HAP-1 (cell line): ENCODE measurements at places on chromosomes 11 and 22.

- DNase-seq, result no peak
Measured at GRCh38 chr22:44438481-44439131, 59.4 kb downstream of the RTL6 start.

GRCh38 chr22:44646668-44647067 is 55.3 kb upstream of the PRR5 start:
- DNase-seq, result no peak

DNA sequence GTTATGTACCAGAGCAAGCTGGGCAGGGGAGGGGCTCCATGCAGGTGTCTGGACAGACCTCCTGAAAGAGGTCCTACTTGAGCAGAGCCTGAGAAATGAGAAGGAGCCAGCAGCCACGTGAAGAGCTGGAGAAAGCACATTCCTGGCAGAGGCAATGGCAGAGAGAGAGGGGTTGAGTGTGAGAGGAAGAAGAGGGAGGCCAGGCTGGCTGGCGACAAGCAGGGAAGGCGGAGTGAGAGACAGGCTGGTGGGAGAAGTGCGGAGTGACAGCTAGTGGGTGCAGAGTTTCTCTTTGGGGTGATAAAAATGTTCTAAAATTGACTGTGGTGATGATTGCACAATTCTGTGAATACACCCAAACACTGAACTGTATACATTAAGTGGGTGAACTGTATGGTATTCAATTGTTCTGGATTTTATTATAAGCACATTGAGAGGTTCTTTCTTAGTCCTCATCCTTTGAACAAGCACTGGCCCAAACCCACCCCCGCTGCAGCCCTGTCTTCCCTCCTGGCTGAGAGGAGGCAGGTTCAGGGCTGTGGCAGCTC is 29.4 kb downstream of the RPL27A start:
- no peak for DNase-seq

GRCh38 chr11:27239305-27239942 is 123.6 kb downstream of the CCDC34 start:
- no peak for DNase-seq

DNA sequence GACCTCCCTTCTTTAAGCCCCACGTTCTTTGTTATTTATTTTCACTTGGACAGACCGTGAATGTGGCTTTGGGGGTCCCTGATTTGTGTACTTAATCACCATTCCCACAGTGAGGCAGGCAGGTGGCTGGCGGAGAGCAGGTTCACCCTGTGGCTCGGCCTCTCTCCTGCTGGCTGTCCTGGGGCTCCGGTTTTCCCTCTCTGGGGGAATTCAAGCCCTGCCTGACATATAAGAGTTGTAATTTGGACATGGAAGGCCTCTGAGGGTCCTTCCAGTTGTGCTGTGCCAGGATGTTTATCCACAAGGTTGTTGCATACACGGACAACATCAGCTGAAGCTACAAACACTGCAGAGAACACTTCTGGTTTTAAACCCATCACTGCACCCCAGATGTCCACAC is 824.5 kb downstream of the TBC1D22A start:
- no peak for DNase-seq

GRCh38 chr11:88345949-88346348 is 8.4 kb upstream of the CTSC start:
- DNase-seq, result no peak
